Fibroblast of mammary gland (primary cell): ENCODE measurements at places on chromosomes 13 and 19.

DNA sequence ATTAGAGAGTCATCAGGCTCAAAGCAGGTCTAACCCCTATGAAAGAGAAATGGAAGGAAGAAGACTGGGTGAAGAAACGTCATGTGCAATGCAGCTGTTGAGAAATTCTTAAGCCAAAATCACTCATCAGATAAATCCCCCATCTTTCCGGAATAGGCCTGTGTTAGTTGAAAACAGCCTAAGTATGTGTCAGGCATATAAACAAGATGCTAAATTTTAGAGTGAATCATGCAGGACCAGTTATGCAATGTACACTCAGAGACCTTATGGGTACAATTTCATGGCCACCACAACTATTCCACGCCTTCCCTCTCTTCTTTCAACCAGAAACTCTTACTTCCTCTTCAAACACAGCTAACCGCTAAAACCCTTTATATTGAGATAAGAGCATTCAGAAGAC lies 717.7 kb upstream of the ATXN8OS start:
- DNase-seq: peak; percentile 0

- DNase-seq: peak; percentile 99
Observed at GRCh38 chr19:40831502-40832430, 18.5 kb downstream of the CYP2A6 start.

DNA sequence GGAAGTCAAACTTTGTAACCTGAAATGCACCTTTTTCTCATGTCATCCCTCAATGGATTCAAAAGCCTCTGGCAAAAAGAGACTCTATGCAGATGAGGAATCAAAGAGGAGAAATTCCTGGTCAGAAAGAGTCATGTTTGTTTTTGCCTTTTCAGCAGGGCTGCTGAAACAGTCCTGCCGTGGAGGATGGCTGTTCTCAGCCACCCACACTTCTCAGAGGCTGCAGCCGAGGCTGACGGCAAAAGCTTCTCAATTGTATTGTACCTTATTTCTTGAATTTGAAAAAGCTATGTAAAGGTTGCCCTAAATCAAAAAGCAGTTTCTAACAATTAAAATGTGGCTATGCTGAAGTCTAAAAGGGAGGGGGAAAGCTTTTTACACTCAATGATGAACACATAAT lies 385.3 kb downstream of the KCTD12 start:
- DNase-seq: no peak

- DNase-seq: peak; percentile 28
Observed at GRCh38 chr13:60080850-60081249, 82.9 kb downstream of the DIAPH3 start.

DNA sequence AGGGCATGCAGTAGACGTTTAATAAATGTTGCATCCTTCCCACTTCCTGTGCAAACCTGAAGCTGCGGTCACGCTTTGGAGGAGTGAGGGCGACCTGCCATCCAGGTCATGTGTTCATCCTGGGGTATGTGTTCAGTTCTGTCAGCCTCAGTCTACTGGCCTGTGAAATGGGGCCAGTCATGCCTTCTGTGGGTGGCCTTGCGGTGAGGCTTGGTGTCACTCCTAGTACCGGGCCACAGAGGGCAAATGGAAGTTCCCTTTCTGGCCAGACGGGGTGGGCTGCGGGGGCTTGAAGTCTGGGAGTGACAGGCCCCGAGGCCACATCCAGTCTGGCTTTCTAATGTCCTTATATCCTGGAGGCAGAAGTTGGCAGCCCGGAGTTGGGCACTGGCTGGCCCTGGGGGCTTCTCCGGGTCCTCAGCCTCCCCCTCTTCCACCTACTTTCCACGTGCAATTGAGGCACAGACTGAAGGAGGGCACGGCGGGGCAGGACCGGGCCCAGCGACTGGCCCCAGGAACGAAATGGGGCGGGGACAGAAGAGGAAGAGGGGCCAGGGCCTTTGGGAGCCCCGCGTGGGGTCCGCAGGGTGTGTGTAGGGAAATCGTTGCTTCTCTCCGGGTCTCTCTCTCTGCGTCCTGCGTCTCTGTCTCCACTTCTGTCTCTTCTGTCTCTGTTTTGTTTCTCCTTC lies 11.1 kb downstream of the PDE4A start:
- peak; percentile 37 for DNase-seq

DNA sequence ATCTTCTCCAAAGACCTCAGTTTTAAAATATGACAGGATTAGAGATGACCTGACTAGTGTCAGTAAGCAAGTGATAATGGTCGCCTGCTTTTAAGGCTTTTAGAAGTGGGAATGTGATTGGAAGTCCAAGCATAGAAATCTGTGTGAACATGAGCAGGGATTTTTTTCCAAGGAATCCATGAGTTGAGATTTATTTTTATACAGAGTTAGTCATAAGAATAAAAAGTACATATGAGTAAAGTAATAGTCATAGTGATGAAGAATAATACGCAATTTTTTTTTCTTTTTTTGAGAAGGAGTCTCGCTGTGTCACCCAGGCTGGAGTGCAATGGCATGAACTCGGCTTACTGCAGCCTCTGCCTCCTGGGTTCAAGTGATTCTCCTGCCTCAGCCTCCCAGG lies 1.6 kb downstream of the ZNF546 start:
- peak; percentile 87 for DNase-seq
